Globus pallidus (tissue), 1 donor: ENCODE measurements at places on chromosomes 2 and 18.

- DNase-seq, result no peak
Observed at GRCh38 chr2:121321476-121321875, 36.5 kb upstream of the TFCP2L1 start.

DNA sequence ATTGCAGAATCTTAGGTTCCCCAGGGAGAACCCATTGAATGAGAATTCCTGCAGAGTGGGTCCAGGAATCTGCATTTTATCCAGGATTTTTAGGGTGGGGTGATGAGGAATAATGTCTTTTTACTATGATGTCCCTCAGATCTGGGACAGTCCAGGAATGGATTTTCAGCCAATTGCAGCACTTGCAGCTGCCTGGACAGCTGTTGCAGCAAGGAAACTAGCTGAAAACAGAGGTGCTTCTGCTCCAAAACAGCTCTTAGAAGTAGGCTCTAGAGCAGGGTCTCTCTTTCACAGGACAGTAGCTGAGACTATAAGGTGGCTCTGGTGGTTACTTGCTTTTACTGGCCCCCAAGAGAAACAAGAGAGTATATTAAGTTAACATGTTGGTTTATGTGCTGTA is 9.1 kb downstream of the GLI2 start:
- DNase-seq, result no peak

DNA sequence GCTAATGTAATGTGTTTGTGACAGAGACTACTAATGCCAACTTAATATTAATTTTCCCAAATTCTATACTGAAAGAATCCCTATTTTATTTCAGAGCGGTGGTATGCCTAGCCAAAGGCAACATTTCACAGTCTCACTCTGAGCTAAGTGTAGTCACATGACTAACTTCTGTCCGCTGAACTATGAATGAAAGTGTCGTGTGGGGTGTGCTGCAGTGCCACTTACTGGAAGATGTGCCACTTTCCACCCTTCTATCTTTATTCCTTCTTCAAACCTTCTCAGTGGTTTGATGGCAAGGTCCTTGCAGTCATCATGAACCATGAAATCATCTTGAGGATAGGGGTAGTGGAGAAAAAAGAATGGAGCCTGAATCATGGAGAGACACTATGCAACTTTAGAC is 47.3 kb upstream of the C1D start:
- no peak for DNase-seq

- no peak for DNase-seq
Observed at GRCh38 chr2:69061525-69061924, 48.5 kb downstream of the ANTXR1 start.

GRCh38 chr2:17470855-17471641 is 47.2 kb downstream of the RAD51AP2 start:
- DNase-seq, result no peak

DNA sequence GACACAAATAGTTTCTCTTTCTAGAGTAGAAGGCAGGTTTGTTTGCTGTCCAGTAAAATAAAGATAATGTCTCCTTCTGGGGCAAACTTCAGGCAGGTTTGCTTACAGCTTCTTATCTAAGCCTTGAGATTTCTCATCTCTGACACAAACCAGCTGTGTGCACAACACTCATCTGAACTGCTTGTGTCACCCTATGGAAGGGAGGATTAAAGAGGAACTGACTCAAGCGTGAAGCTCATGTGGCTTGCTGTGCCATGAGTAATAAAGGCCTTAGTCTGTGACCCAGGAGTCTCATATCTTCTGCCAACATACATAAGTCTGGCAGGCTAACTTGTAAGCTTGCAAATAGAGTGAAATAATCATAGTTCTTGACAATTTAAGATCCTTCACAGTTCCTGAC is 24.2 kb upstream of the CPO start:
- no peak for DNase-seq

DNA sequence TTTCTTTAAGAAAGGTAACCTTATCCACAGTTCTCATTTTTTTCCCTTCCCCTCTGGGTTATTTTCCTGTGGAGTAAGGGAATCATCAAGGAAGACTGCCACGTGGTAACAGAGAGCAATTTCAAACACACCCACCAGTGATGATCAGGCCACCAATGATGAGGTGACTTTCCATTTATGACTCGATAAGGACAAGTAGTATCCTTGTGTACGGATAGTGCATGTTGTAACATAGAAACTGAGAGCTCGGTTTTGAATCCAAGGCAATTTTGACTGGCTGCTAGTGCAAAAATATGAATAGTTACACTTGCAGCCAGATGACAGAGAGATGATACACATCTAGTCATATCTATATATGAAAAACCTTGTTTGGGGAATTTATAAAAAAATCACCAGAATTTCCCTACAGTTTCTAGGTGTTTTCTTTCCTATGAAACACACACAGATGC is 143.6 kb upstream of the TCF4 start:
- DNase-seq, result no peak

- no peak for DNase-seq
Observed at GRCh38 chr2:136251197-136251884, 133.4 kb upstream of the CXCR4 start.
